A673 (cell line): ENCODE measurements at places on chromosomes 7 and 10. TPM values are rescaled to one million over a fixed set of nuclear protein-coding genes. Genes with fewer than 3 reads are reported as not detected.
A peak's percentile ranks its signal among the peaks of the same experiment; 100 is the strongest.

DNA sequence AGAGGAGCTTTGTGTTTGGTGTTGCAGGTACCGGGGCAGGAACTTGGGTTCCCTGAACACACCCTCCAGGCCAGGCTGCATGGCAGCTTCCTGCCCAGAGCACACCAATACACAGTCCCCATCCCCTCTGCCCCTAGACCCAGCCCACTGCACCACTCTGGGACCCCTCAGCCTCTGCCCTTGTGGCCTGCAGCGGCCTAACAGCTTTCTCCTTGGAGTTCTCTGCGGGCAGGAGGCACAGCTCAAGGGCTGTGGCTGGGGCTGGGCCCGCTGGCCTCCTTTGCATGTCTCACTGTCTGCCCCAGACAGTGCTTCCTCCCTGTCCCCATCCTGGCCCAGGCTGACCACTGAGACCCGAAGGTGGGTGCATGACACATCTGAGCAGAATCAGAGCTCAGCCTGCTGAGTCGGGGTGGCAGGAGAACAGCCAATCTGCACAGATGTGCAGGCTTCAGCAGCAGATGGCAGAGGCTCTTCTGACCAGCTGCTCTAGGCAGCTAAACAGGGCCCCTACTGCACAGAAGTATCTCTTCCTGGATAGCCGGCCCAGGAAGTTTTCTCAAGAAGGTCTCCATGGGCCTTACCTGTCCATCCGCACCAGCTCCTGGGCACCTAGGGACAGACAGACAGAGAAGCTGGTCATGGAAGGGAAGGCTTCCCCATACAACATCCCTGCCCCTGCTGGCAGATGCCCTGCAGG lies 20.8 kb downstream of the VSIR start:
- no peak overlapping the region for H3K4me3 ChIP-seq
- DNase-seq: no peak
- no peaks in the 10 kb centered on the region for H3K27me3 ChIP-seq
- no peaks in the 10 kb centered on the region for H3K36me3 ChIP-seq
- no peak overlapping the region for H3K27ac ChIP-seq

- no peaks in the 10 kb centered on the region for H3K4me1 ChIP-seq
- no peaks in the 10 kb centered on the region for H3K27me3 ChIP-seq
- no peak for DNase-seq
- H3K27ac ChIP-seq: no peak overlapping the region
- H3K36me3 ChIP-seq: no peaks in the 10 kb centered on the region
Observed at GRCh38 chr10:65720901-65721300, 1204.9 kb upstream of the LRRTM3 start.

GRCh38 chr7:100895701-100895955 lies at the start of gene ACHE:
Gene ACHE (minus strand): TSS chr7:100895888. CDS start chr7:100894232, 1,656 bp downstream.
- no peaks in the 10 kb centered on the region for H3K36me3 ChIP-seq
- H3K4me3 ChIP-seq: peak within 1 kb of the TSS; percentile 50
- peaks cover 9% of the 10 kb centered on the region for H3K4me1 ChIP-seq

The CYP3A7 gene
- not detected in 2 replicates for total RNA-seq

GRCh38 chr10:84261236-84261915 lies 16.5 kb downstream of the RGR start:
- DNase-seq: no peak
- no peaks in the 10 kb centered on the region for H3K4me1 ChIP-seq
- no peak overlapping the region for H3K27ac ChIP-seq
- no peaks in the 10 kb centered on the region for H3K36me3 ChIP-seq
- no peak overlapping the region for H3K4me3 ChIP-seq

The FBXO24 gene
- 0.44 and 0.75 TPM in 2 replicates for total RNA-seq

The PTPRZ1 gene
- total RNA-seq: 0.20 and 0.58 TPM in 2 replicates
